ENCODE measurements at places on chromosomes 12 and 14. TPM values are rescaled to one million over a fixed set of nuclear protein-coding genes. Genes with fewer than 3 reads are reported as not detected.

- no peak for DNase-seq
Measured at GRCh38 chr14:50757702-50758101, 73.3 kb downstream of the NIN start.

- DNase-seq, result no peak
Measured at GRCh38 chr14:63692310-63693020, 35.4 kb downstream of the SGPP1 start.

DNA sequence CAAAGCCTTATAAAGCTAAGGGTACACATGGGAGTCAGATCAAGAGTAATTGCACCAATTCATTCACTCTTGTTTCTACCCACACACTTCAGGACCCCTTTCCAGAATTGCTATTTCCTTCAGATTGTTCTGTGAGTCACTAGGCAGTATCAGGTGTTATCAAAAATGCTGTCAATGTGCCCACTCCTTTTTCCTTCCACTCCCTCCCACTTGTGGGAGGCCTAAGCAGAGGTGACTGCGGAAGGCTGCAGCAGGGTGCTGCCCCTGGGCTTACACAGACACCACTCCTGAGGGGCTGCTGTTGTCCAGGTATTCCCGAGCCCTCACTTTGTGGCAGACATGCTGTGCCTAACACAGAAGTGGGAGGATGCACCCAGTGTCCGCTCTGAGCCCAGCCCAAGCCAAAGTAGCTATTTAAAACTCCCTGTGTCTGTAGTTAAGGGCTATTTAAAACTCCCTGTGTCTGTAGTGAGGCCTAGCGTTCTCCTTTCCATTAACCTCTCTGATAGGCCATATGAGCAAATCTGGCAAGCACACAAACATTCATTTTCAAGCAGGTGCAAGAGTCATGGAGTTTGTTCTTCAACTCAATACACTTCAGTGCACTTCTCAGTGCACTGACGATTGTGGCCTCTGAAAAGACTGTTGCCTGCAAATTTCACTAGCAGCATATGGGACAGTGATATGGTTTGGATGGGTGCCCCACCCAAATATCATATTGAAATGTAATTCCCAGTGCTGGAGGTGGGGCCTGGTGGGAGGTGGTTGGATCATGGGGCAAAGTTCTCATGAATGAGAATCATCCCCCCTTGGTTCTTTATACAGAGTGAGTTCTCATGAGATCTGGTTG is 117.8 kb downstream of the PHLDA1 start:
- DNase-seq, result no peak

DNA sequence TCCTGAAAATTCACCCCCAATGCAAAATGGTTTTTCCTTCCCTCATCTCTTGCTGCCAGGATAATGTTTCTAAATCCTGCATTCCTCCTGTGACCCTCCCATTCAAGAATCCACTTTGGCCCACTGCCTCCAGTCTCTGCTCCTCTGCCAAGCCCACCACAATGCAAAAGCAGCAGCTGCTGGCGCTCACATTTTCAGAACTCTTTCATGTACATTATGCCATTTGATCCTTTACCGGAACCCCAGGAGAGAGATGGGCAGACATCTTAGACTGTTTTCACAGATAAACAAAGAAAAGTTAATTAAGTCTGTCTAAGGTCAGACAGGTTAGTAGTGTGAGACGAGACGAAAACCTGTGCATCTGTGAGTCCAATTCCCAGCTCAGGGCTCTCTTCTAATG is 12.9 kb downstream of the LRIG3 start:
- peak; percentile 48 for DNase-seq

GRCh38 chr14:42480255-42480654 is 873.6 kb downstream of the LRFN5 start:
- no peak for DNase-seq

- no peak for DNase-seq
Measured at GRCh38 chr12:67999244-67999643, 10.0 kb downstream of the IFNG-AS1 start.

- peak; percentile 30 for DNase-seq
Measured at GRCh38 chr12:49089821-49090773, 4.5 kb downstream of the DHH start.

DNA sequence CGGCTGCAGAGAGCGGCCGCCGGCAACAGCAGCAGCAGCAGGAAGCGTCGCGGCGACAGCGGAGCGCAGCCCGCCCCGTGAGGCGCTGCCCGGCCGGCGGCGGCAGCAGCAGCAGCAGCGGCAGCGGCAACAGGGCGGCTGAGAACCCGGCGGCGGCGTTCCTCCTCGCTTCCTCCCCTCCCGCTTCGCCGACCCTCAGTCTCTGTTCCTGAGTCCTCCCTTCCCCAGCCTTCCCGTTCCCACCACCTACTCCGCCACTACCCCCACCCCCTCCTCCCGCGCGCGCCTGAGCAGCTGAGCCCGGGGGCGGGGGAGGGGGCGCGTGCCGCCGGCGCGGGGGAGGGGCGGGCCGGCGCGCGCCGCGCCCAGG is 310 bp downstream of the BICDL1 start:
- peak; percentile 31 for DNase-seq

DNA sequence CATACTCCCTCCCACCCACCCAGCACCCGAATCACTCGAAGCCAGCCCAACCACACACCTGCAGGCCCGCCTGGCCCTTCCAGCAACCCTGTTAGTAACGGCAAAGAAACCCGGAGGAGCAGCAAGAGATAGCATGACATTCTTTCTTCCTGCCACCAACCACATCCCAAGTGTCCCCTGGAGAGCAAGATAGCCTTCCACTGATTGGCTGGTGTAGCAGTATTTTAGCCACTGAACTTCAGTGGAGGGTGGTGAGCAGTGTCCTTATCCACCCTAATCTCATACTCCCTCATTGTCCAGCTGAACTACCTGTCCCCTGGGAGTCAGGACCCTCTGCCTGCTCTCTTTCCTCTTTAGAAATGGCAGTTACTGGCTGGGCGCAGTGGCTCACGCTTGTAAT is 769 bp upstream of the SLC39A5 start:
- no peak for DNase-seq

LRRC10 gene
- polyA plus RNA-seq, result not detected

LMNTD1 gene
- not detected for polyA plus RNA-seq

SBNO1 gene
- 35.0 TPM for polyA plus RNA-seq

C1QL4 gene
- polyA plus RNA-seq, result 1.2 TPM

Data from renal pelvis (tissue), 12 donors.